Activated naive CD8-positive, alpha-beta T cell treated with anti-CD3 and anti-CD28 coated beads, Interleukin-2, amount 10 ng/mL, durations not matched to agents 7 days and 5 days (primary cell): ENCODE measurements at places on chromosomes 2 and 18. TPM values are rescaled to one million over a fixed set of nuclear protein-coding genes. Genes with fewer than 3 reads are reported as not detected.

VWA3B gene
- total RNA-seq: not detected

DNA sequence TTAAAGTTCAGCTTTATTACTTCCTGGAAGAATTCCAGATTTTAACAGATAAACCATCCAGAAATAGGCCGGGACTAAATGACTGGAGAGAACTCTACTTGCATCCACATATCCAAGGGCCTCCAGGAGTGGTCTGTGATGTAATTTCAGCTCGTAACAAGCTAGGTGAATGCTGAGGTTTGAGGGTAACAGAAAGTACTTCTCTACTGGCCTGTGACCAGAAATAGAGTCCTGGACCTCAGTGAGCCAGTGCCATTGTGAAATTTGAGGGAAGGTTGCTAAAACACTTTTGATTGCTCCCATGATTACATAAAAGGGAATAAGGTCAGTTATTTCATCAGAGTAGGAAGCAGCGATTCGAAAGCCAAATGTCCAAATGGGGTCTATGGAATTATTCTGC lies 158.1 kb downstream of the DOCK10 start:
- H3K27ac ChIP-seq: no peak overlapping the region
- H3K4me1 ChIP-seq: peaks cover 26% of the 10 kb centered on the region
- peaks cover 75% of the 10 kb centered on the region for H3K36me3 ChIP-seq

GRCh38 chr2:180246268-180246667 lies 239.2 kb upstream of the CWC22 start:
- no peak for DNase-seq
- no peak overlapping the region for H3K4me3 ChIP-seq
- H3K4me1 ChIP-seq: no peaks in the 10 kb centered on the region

GRCh38 chr2:20674309-20674965 lies 7.5 kb downstream of the GDF7 start:
- no peaks in the 10 kb centered on the region for H3K36me3 ChIP-seq
- H3K4me3 ChIP-seq: no peak overlapping the region
- no peak for DNase-seq
- peaks cover 2% of the 10 kb centered on the region for H3K4me1 ChIP-seq
- H3K27ac ChIP-seq: no peak overlapping the region

SYT4 gene
- not detected for total RNA-seq

- H3K27ac ChIP-seq: no peak overlapping the region
- no peaks in the 10 kb centered on the region for H3K27me3 ChIP-seq
- H3K4me3 ChIP-seq: no peak overlapping the region
- H3K36me3 ChIP-seq: peaks cover 28% of the 10 kb centered on the region
Observed at GRCh38 chr2:189679226-189679625, 4.8 kb downstream of the ANKAR start.

- no peak overlapping the region for H3K4me3 ChIP-seq
- no peak for DNase-seq
- H3K4me1 ChIP-seq: peaks cover 11% of the 10 kb centered on the region
Observed at GRCh38 chr2:74221091-74221490, 22.7 kb downstream of the MTHFD2 start.
